ENCODE measurements at places on chromosomes 13 and 19. TPM values are rescaled to one million over a fixed set of nuclear protein-coding genes. Genes with fewer than 3 reads are reported as not detected.

Gene ZNF555
- polyA plus RNA-seq: 8.6 TPM

Gene IL12RB1
- not detected for polyA plus RNA-seq

Gene PRX
- 0.20 TPM for polyA plus RNA-seq

Gene LRP3
- 78.4 TPM for polyA plus RNA-seq

Gene NLRP13
- polyA plus RNA-seq: not detected
